ENCODE measurements at places on chromosomes 5 and 9. TPM values are rescaled to one million over a fixed set of nuclear protein-coding genes. Genes with fewer than 3 reads are reported as not detected.

- DNase-seq: no peak
These were observed 2.5 kb downstream of the C1QTNF3 start for GRCh38 chr5:34040472-34040871.

DNA sequence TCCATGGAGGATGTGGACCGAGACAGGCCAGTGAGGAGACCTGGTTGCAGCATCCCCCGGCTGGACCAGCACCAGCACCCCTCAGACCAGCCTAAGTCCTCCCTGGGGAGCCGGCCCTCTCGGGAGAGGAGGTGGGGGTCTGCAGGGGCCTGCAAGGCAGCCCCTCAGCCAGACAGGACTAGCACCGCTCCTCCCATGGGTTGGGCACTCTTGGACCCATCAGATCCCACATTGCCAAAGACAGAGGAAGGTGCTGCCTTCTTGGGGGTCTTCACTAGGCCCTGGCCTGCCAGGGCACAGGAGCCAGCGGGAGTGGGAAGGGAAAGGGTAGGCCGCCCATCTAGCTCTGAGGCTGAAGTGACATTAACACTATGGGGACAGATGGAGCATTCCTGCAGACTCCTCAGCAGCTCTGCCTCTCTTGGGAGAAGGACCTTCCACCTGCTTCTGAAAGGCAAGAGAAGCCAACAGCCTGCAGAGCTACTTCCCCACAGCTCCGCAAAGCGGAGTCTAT is 6.8 kb downstream of the IL13 start:
- DNase-seq: no peak

GRCh38 chr9:107118863-107119624 is 164.0 kb upstream of the RAD23B start:
- no peak for DNase-seq

DNA sequence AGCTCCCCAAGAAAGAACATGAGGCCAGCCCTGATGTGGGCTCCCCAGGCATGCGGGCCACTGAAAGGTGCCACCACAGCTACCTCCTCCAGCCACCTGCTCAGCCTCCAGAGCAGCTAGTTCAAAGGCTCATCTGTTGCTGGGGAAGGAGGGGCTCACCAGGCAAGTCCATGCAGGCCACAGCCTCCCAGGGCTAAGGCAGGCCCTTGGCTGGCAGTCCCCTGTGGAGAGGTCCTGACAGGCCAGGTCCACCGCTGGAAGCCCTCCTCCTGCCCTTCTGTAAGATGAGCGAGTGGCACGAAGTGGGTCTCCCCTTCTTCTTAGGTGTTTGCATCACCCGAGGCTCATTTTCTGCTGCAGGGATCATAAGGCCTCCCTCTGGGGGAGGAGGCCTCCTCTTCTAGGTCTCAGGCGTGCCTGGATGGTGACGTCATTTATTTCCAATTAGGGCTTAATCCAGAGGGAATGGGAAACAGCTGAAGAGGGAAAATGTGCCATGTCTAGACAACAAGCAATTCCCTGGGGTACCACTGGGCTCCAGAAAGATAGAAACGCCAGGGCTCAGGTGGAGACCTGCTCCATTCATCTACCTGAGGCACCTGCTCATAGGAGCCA is 91.6 kb downstream of the CFAP90 start:
- no peak for DNase-seq

DNA sequence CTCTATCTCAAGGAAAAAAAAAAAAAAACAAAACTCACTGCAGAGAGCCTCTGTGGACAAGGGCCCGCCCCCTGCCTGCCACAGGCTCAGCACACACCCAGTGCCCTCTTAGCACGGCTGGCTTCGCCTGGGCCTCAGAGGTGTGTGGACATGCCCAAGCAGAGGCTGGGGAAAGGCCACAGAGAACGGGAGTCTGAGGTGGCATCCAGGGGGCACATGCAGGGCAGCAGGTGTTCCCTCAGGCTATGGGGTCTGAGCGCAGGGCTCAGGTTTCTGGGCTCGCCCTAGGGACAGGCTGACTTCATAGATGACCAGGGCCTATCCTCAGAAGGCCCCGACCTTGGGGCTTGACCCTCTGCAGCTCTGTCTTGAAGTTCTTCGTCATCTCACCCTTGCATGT is 138.7 kb downstream of the ZNF354C start:
- DNase-seq: no peak

DNA sequence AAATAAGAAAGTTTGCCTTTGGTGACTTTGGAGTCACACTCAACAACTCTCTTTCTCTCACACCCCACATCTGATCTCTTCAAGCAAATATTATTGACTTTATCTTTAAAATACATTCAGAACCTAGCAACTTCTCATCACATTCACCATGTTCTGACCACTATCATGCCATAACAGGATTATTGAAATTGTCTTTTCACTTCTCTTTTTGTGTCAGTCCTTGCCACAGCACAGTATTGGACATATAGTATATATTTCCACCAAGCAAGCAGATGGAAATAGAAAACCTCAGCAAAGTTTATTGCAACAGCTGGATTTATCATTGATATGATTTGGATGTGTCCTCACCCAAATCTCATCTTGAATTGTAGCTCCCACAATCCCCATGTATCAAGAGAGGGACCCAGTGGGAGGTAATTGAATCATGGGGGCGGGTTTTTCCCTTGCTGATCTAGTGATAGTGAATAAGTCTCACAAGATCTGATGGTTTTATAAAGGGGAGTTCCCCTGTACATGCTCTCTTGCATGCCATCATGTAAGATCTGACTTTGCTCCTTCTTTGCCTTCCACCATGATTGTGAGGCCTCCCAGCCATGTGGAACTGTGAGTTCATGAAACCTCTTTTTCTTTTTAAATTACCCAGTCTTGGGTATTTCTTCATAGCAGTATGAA is 26.9 kb upstream of the ITGA1 start:
- no peak for DNase-seq

GRCh38 chr9:109101810-109102209 is 17.9 kb downstream of the TMEM245 start:
- DNase-seq: peak; percentile 91

DNA sequence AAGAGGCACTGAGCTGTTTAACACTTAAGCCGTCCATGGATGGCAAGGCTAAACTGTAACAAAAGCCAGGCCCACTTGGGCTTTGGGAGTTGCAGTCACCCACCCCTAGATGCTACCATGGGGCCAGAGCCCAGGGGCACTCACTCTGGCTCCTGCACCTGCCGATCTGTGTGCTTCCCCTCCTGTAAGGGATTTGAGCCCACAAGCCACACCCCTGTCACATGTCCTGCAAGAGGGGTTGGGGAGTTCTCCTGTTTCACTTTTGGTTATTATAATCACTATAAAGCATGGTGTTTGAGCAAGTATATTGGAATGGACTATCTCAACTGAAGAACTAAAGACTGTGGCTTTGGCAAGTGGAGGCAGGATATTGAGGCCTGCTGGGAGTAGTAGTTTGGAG is 14.0 kb upstream of the GPR151 start:
- no peak for DNase-seq

GRCh38 chr9:71760901-71761300 is 7.4 kb downstream of the CEMIP2 start:
- DNase-seq: no peak

DNA sequence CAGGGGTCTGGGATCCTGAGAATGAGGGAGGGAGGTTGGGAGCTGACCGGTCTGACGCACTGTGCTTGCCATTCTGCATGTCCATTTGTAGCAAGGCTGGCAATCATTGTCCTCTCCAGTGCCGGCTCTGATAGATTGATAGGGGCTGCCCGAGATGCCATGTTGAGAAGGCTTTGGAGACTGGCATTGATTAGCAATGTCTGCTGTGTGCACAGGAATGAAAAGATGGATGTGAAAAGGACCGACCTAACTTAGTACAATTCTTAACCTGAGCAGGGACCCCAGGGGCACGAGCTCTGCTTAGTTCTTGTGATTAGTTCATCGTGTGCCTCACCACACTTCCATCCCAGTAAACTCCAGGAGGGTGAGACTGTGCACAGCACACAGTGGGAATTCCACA is 17.0 kb downstream of the NEK6 start:
- no peak for DNase-seq

GRCh38 chr5:87081511-87082372 is 185.9 kb upstream of the RASA1 start:
- DNase-seq: no peak

- DNase-seq: no peak
These were observed 37.4 kb downstream of the NSUN2 start for GRCh38 chr5:6595405-6595804.

DNA sequence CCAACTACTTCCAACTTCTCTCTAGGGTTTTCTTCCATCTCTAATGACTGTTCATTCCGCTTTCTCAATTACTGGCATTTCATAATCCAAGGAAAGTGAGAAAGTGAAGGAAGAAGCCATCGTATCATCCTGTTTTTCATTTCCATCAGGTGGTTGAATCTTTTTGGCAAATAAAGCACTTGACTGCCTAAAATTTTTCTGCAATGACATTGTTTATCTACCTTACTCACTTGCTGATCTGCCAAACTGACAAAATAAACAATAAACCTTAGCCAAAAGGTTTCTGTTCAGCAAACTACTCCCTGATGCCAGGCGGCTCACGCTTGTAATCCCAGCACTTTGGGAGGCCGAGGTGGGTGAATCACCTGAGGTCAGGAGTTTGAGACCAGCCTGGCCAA is 18.4 kb downstream of the FNBP1 start:
- DNase-seq: peak; percentile 73

DNA sequence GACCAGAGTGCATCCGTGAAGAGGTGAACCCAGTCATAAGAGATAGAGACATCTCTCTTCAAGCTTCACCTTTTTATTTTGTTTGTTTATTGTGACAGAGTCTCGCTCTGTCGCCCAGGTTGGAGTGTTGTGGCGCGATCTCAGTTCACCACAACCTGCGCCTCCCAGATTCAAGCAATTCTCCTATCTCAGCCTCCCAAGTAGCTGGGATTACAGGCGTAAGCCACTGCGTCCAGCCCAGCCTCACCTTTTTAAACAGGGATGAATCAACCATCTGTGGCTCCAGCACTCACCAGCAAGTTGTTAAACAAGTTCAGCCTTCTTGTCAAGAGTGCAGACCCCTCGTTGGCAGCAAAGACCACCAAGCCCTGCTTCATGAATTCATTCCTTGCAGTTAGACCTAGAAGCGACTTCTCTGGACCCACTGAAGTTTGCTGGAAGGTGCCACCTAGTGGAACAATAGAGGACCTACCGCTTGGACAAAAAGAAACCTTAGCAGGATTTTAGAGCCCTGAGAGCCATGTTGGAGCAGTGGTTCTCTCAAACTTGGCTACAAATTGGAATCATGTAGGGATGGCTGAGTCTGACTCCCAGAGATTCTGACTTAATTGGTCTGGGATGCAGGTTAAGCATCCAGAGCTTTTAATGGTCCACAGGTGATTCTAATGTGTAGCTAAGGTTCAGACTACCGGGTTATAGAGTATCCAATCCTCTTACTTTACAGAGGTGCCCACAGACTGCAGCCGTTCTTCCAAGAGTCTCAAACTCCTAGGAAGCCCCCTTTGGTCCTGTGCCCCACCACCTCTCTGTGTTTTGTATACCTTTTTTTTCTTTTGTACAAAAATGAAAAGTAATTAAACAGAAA is 10.5 kb upstream of the GALNT10 start:
- DNase-seq: peak; percentile 30

- DNase-seq: peak; percentile 63
These were observed 339.9 kb downstream of the ADGRV1 start for GRCh38 chr5:90898326-90899013.

DNA sequence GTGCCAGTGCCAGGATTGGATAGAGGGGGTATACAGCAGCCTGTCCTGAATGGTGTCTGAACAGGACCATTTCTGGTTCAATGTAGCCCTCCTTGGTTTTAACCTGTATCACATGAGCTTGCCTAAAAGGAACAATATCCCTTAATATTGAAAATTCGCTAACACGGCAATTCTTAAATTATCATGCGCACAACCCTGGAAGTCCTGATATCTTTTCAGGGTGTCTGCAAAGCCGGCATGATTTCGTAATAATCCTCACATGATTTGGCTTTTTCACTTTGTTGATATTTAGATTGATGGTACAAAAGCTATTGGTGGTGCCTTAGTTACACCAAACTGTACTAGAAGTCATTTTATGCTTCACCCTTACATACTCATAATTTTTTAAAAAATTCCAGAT is 53.2 kb downstream of the PCSK1 start:
- no peak for DNase-seq

DNA sequence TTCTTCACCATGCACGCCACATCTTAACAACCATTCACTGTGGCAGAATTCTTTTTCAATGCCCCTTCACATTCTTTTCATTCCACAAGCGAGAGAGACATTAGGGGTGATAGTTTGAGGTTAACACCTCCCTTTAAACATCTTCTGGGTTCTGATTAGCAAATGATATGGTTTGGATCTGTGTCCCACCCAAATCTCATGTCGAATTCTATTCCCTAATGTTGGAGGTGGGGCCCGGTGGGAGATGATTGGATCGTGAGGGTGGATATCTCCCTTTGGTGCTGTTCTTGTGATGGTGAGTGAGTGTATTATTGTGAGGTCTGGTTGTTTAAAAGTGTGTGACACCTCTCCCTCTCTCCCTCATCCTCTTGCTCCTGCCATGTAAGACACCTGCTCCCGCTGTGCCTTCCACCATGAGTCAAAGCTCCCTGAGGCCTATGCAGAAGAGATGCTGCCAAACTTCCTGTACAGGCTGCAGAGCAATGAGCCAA is 46.1 kb upstream of the RAI14 start:
- peak; percentile 19 for DNase-seq

DNA sequence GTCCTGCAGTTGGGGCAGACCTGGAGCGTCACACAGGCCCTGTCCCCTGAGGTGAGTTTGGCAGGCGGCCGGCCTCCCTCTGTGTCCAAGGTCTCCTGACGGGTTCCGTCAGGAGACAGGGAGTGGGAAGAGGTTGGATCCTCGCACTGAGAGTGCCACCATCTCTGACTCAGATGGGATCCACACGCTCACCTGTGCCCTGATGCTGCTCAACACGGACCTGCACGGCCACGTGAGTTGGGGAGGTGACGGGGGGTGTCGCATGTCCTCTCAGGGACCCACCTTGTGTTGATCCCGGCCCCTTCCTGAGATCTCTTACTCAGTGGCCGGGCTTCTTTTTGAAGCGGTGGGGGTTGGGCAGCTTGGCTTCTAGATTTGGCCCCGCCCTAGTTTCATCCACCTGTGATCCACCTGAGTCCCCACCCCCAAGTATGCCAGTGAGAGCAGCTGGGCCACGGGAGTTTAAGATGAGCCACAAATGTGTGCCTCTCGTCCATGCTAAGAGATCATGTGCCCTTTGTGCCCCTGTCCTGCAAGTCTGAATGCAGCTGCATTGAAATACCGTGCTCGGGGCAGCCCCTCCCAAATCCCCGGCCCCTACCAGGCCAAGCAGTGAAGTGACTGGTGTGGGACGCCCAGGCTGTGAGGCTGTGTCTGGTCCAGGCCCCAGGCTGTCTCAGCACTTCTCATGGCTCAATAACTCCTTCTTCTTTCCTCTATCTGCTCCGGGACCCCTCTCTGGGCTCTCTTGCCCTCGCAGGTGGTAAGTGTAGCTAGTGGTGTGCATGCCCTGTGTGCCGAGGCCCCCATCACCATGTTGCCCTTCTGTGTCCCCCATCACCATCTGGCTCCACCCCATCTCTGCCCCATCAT is 27.2 kb downstream of the PSD2 start:
- DNase-seq: no peak

Gene NUTM2F
- total RNA-seq: not detected

Gene LHX6
- 7.9 TPM for total RNA-seq

Gene PAM
- 173 TPM for total RNA-seq

Gene PFN3
- not detected for total RNA-seq

Gene KIAA0825
- 9.3 TPM for total RNA-seq

Gene SLC6A19
- not detected for total RNA-seq

Gene IFNB1
- total RNA-seq: not detected
